Fibroblast of skin of scalp (primary cell): ENCODE measurements at places on chromosomes 1 and 21.

- no peak for DNase-seq
These were observed 11.9 kb downstream of the PACC1 start for GRCh38 chr1:212402666-212403321.

GRCh38 chr1:206946261-206946660 lies at the start of gene PIGR:
Gene PIGR (minus strand): TSS chr1:206946466. CDS start chr1:206940531, 5,935 bp downstream.
- DNase-seq = no peak

DNA sequence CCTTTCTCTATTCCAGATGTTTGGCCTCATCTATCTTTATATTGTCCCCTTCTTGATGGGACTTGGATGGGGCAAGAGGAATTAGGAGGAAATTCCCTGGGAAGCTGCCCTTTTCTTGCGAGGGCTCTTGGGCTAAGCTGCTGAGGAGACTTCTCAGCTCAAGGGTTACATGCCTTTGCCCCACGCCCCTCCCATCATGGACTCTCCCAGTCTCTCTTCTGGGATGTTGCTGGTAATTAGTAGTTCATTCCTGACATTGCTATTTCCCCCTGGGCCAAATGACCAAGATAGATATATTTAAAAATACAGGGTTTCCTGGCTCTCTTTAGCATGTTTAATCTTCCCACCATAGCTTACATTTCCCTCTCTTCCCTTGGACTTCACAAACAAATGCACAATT lies 90.6 kb upstream of the RALGPS2 start:
- DNase-seq = peak; percentile 92

- DNase-seq = peak; percentile 92
These were observed 87.6 kb upstream of the DUSP10 start for GRCh38 chr1:221829327-221830015.

- no peak for DNase-seq
These were observed 23.9 kb upstream of the SLC44A3 start for GRCh38 chr1:94796266-94796665.

DNA sequence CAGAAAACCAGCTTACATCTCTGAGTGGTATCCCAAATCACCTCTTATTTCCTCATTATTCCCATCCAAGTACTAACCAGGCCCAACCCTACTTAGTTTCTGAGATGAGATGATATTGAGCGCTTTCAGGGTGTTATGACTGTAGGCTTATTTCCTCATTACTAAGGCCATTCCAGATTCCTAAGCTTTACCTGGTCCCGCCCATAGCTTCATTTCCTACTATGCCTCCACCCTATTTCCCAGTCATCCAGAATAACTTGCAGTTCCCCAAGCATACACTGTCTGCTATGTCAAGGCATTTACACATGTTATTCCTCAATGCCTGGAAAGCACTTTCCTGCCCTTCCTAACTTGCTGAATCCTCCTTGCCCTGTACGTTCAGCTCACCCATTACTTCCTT lies 79.3 kb upstream of the SPAG17 start:
- DNase-seq = no peak

DNA sequence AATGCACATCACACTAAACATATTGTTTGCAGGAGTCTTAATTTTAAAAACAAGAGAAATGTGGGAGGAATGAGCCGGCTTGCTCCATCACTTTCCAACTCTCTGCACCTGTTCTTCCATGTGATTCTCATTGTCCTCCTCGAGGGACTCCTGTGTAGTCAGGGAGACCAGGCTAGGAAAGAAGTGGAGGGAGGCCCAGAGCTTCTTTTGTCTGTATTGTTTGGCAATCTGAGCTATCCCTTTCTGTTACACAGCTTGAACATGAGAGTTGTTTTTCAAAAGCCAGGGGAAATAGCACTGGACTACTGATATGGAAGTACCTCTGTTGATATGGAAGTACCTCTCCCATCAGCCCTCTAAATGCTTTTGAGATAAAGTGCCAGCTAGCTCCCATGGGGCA lies 18.8 kb upstream of the LRRC8D start:
- no peak for DNase-seq

DNA sequence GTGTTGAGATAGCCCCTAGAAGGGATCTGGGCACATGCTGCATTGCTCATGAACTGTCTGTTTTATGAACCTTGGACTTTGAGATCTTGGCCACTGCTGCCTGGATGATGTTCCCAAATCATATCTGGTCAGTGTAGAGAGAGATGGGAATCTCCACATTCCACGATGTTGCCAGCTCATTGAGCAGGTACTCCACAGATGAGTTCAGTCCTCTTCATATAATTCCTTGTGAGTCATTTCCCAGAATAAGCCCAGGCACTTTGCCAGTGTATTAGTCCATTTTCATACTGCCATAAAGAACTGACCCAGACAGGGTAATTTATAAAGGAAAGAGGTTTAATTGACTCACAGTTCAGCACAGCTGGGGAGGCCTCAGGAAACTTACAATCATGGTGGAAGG lies 254.0 kb upstream of the RUNX1 start:
- peak; percentile 92 for DNase-seq

GRCh38 chr1:177857285-177857684 lies 112.6 kb downstream of the SEC16B start:
- DNase-seq = no peak

DNA sequence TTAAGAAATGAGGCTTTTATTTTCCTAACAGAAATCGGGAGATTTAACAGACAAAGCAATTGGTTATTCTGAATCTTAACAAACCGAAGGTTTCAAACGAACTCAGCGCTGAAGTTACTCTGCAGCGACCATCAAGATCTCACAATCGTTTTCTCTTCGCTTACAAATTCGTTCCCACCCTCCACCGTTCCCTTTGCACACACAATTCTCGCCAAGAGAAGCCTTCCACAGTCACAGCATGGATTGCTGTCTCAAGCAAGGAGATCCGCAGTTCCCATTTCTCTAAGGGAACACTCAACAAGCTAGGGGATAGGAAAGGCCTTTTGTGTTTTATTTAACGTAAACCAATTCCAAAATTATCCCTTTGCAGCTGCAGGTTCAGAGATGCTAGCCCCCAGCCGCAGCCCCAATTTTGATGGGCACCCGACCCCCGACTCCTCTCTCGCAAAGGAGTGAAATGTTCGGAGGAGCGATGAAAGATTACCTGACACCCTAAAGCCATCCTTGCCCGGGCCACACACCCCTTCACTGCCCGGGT lies 755 bp downstream of the FBXO42 start:
- DNase-seq = no peak

GRCh38 chr1:18870957-18871356 lies 11.5 kb upstream of the TAS1R2 start:
- DNase-seq = no peak

DNA sequence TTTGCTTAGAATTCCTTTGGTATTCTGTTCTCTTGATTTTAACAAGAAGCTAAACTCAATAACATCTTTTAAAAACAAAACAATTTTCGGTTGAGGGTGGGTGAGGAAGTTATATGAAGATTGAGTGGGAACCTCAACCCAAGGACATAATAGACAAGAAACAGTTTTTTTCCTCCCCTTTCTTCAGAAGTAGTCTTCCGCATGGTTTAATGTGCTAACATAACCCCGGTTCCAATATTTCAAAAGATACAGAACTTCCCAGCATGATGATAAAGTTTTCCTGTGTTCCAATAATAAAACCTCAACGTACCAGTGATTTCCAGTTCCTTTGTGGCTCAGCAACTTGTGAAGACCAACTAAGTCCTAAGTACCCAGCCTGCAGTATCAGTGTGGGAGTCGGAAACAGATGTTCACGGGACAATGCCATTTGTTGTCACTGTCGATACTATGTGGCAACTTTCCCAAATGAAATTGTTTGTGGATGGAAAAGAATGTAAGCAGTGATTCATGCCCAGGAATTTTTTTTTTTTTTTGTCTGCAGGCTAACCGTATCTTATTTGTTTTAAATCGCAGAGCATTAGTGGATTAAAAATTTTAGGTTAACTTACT lies 48.5 kb downstream of the NR5A2 start:
- DNase-seq = peak; percentile 89

DNA sequence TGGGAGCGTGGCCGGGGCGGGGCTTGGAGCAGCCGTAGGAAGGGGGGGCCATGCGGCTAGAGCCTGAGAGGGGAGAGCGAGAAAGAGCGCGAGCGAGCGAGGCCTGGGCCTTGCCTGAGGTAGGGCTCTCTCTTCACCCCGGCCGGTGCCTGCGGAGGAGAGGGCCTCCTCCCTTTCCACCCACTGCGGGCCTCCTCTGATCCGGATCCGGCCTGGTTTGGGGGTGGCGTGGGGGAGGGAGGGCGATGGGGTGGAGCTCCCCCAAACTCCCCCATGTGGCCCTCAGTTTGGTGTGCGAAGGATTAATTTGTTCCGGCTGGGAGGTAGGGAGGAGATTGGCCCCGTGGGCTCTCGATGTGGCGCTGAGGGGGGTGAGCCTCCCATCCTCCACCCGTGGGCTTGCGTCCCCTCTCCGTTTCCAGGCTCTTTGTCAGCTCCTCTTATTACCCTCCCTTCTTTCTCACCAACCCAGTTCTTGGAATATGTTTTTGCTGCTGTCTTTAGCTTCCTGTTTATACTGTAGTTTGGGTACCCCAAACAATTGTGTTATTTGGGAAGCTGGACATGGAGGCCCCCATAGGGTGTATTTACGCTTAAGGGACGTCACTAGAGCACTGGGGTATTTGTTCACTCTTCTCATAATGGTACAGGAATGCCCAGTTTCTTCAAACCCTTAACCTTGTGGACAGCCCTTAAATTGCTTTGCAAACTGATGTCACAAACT lies 685 bp downstream of the UBAP2L start:
- DNase-seq = peak; percentile 57

DNA sequence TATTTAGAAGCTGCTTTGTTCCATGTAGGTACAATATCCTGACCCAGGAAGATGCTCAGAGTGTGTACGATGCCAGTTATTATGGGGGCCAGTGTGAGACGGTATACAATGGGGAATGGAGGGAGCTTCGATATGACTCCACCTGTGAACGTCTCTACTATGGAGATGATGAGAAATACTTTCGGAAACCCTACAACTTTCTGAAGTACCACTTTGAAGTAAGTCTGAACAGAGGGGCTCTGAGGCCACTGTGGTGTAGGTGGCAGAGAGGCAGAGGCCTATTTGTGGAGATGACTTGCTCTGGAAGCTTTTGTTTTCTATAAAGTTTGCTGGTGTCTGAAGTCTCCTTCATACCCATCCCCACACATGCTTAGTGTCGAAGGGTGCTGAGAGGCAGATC lies 26.8 kb downstream of the C8A start:
- DNase-seq = no peak

DNA sequence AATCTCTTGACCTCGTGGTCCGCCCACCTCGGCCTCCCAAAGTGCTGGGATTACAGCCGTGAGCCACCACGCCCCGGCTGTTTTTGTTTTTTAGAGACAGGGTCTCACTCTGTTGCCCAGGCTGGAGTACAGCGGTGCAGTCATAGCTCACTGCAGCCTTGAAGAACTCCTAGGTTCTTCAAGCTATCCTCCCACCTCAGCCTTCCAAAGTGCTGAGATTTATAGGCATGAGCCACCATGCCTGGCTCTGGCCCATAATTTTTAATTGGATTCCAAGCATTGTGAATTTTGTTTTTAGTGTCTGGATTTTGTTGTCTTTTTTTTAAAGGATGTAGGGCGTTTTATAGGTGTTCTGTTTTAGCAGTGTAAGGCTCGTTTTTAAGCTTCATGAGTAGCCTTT lies 28.6 kb upstream of the TXLNA start:
- peak; percentile 21 for DNase-seq

- no peak for DNase-seq
These were observed 12.8 kb downstream of the ADARB1 start for GRCh38 chr21:45087022-45087823.

GRCh38 chr21:36846631-36847030 lies 119.8 kb downstream of the HLCS start:
- DNase-seq = no peak

DNA sequence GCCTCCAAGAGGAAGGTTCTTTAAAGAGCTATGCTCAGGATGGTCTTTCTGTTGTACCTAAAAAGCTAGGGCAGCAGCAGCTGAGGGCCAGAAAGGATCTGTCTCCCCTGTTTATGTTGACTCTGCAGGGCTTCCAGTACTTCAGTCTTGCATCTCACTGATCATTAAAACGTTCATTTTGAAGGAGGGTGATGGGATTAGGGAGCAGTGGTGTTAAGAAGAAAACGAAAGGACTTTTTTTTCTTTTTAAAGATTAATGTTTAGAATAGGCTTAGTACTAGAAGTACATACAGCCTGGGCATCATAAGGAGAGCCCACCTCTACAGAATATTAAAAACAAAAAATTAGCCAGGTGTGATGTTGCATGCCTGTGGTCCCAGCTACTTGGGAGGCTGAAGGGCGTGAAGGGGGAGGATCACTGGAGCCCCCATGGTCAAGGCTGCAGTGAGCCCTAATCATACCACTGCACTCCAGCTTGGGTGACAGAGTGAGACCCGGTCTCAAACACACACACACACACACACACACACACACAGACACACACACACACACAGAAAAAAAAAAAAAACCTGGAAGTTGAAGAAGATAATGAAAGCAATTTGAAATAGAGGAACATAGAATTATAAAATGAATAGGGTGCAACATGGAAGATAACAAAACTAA lies 2.9 kb downstream of the CR1L start:
- DNase-seq = no peak
